ENCODE measurements at places on chromosomes 13 and 19.
A peak's percentile ranks its signal among the peaks of the same experiment; 100 is the strongest.

- no peak for DNase-seq
Measured at GRCh38 chr19:15283141-15283883, 49.0 kb downstream of the BRD4 start.

GRCh38 chr13:21478881-21479808, 20.0 kb upstream of the ZDHHC20 start:
- no peak for DNase-seq

GRCh38 chr19:49119411-49120324, at the start of gene PPFIA3:
PPFIA3 (plus strand) TSS chr19:49119544; CDS start chr19:49127874, 8,330 bp downstream.
- DNase-seq: no peak

- no peak for DNase-seq
Measured at GRCh38 chr13:51874651-51875050, 12.9 kb downstream of the CCDC70 start.

GRCh38 chr19:49680421-49681351, 3.6 kb downstream of the PRMT1 start:
- no peak for DNase-seq

- no peak for DNase-seq
Measured at GRCh38 chr13:36758345-36758744, 60.7 kb upstream of the RFXAP start.

DNA sequence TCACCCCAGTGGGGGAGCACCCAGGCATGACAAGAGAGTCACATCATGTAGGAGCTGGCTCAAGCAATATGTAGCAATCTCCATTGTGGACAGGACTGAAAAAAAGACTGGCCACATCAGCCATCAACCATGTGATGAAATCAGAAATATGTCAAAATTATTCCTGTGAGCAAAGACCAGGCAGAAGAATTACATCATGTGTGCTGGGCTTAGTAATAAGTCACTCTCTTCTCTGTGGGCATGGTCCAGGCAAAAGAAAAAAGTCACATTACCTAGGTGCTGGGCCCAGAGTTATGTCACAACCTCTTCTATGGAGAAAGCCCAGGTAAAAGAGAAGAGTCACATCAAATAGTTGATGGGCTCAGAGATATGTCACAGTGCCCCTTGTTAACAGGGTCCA, 28.3 kb upstream of the ZNF729 start:
- no peak for DNase-seq

DNA sequence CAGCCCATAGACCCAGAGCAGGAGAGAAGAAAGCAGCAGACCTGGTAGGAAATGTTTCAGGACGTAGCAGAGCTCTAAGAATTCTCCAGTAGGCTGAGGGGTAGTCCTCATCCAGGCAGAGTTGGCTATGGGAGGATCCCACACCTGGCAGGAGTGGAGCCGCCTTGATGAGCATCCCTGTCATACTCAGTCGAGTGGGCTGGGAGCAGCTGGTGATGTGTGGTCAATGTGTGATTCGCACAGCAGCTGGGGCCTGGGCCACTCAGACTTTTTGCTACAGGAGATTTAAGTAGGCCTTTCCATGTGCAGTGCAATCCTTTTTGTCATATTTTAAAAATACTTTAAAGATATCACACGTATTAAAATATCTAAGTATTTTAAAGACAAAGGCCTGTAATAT, 56.6 kb downstream of the MYO16 start:
- no peak for DNase-seq

DNA sequence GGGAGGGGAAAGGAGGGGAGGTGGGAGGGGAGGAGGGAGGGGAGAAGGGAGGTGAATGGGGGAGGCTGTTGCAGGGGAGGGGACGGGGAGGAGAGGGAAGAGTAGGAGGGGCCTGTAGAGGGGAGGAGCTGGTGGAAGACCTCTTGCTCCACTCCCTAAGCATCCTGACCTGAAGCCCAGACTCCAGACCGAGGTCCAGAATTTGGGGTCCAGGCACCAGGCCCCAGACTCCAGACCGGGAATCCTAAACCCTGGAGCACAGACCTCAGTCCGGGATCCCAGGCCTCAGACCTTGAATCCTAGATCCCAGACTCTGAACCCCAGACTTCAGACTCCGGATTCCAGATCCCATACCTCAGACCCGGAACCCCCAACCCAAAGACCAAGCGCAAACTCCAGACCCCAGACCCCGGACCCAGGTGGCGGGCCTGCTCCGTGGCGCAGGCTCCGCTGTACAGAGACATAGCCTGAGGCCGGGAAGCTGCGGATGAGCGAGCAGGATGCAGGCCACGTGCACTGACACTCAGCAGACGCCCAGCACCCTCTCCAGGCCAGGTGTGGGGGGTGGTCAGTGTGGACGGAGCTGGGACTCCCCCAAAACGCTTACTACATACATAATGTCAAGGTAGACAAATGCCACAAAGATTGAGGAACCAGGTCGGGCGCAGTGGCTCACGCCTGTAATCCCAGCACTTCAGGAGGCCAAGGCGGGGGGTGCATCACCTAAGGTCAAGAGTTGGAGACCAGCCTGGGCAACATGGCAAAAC, 710 bp upstream of the BTBD2 start:
- peak; percentile 94 for DNase-seq

GRCh38 chr19:2359992-2360685, at the start of gene TMPRSS9:
TMPRSS9 (plus strand) TSS chr19:2360265; CDS start chr19:2389786, 29,521 bp downstream.
- no peak for DNase-seq

DNA sequence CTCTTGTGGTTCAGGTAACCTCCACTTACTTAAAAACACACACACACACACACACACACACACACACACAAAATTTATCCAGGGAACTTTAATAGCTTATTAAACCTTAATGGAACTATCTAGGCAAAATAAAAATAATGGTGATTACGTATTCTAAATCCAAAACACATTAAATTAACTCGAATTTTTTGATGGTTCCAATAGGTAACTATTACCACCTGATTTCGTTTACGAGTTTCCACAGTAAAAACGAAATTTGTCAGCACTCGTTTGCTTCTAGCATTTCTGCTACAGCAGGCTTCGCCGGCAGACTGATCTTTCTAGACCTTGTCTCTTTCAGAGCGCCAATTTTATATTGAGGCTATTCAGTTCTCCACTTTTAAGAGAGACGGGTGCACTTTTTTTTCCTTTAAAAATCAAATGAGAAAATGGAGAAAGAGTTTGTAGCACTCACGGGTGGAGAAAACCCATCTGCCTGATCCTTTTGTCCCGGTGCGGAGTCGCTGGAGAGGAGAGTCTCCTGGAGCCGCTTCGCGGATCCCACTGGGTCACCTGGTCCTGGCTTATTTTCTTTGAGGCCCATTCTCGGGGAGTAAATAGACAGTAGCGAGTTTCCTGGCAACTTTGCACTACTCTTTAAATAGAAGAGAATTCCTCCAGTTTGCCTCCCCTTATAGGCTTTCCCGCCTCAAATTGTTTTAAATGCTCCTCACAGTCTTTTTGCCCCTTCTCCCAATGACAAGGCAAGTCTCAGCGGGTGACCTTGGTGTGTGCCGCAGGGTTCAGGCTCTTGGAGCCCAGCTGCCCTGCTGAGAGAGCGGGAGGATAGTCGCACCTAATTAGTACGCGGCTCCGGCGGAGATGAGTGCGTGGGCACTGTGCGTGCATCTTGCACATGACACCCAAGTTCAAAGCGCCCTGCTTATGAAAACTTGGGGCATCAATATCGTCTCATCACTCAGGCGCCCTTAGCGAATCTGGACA, 117.0 kb downstream of the KCNRG start:
- no peak for DNase-seq

DNA sequence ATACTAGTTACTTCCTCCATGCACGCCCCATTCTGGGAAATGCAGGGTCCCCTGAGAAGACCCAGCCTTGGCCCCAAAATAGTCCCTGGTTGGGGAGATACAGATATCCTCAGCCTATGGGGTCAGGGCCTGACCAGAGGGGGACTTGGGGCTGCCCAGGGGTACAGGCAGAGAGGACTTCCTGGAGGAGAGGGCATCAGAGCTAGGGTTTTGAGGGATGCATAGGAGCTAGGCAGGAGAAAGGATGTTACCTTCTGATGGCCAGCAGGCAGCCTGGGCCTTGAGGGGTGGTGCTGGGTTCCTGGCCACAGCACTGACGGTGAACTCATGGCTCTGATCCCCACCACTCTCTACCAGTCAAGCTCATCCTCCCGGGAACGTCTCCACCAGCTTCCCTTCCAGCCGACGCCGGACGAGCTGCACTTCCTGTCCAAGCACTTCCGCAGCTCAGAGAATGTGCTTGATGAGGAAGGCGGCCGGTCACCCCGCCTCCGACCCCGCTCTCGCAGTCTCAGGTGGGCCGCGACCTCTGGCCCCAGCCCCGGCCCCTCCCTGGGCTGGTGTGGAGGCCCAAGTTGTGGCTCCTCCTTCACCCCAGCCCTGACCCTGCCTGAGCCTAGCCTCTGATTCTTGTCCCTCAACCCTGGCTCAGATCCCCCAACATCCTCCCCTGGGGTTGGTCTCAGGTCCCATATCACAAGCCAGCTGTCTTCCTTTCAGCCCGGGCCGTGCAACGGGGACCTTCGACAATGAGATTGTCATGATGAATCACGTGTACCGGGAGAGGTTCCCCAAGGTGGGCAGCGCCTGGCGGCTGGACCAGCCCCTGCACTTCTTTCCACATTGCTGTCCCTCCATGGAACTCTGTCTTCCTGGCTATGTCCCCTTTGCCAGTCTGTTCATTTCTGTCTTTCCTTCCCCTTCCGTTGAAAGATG, 25.6 kb downstream of the MAST3 start:
- no peak for DNase-seq

All from vagina (tissue), 2 donors.